Right ventricle myocardium inferior (tissue), 1 donor: ENCODE measurements at places on chromosomes 3 and 15. TPM values are rescaled to one million over a fixed set of nuclear protein-coding genes. Genes with fewer than 3 reads are reported as not detected.
A peak's percentile ranks its signal among the peaks of the same experiment; 100 is the strongest.

DNA sequence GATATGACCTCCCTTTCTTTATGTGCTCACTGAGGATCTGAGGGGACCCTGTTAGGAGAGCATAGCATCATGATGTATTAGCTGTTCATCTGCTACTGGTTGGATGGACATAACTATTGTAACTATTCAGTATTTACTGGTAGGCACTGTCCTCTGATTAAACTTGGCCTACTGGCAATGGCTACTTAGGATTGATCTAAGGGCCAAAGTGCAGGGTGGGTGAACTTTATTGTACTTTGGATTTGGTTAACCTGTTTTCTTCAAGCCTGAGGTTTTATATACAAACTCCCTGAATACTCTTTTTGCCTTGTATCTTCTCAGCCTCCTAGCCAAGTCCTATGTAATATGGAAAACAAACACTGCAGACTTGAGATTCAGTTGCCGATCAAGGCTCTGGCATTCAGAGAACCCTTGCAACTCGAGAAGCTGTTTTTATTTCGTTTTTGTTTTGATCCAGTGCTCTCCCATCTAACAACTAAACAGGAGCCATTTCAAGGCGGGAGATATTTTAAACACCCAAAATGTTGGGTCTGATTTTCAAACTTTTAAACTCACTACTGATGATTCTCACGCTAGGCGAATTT is 14.9 kb downstream of the GREM1 start:
- no peak for DNase-seq

Gene MEIS2
- 45.4 TPM for total RNA-seq

- no peak for DNase-seq
Observed at GRCh38 chr3:139044366-139045210, at the start of gene PRR23C. TSS of gene PRR23C (minus strand) at chr3:139044892. CDS start at chr3:139044620, 272 bp downstream.

GRCh38 chr15:62617741-62618140 is 424.8 kb upstream of the TPM1 start:
- DNase-seq = no peak

DNA sequence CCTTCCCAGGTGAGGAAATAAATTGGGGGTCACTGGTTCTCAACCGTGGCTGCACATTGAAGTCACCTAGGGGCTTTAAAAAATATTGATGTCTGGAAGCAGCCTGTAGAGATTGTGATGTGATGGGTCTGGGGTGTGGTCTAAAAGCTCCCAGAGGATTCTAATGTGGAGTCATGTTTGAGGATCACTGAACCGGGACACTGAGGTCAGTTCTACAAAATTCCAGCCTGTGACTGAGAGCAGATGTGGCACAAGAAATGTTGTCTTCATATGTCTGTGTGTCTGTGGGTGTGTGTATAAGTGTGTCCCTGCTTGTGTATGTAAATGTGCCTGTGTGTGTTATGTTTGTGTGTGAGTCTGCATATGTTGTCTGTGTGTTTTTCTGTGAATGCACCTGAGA is 79.9 kb downstream of the TLE3 start:
- no peak for DNase-seq

DNA sequence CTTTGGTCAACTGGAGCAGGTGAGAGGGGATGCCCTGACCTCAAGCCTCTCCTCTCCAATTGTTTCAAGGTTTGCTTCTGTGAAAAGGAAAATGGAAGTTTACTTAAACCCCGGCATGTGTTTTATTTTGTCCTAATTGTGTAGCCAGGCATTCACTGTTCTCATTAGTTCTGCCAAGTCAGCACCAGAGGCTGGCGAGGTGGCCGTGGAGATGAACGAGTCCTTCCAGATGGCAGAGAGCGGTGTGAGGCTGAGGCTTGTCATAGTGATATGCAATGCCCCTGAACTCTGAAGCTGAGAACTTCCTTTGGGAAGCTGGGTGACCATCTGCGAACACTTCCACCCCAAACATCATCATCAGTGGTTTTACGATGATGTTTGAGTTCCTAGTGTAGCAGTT is 199.6 kb downstream of the TJP1 start:
- no peak for DNase-seq

DNA sequence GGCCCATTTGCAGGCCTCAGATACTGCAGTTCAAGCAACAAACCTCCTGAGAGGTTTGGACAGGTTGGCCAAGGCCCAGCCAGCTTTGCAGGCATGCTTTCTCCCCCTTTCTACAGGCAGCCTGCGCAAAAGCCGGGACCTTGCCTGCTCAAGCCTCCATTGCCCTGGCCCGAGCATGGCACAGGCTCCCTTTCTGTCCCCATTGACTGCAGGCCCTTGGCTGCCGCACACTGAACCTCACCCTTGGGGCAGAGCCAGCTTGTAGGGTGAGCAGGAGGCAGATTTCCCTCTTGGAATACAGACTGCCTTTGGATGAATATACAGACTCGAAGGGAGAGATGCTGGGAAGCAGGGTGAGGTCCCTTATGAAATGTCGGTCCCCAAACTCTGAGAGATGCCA is 461.7 kb upstream of the PROK2 start:
- DNase-seq = peak; percentile 73

- no peak for DNase-seq
Observed at GRCh38 chr15:61243983-61244593, 15.0 kb upstream of the RORA start.

DNA sequence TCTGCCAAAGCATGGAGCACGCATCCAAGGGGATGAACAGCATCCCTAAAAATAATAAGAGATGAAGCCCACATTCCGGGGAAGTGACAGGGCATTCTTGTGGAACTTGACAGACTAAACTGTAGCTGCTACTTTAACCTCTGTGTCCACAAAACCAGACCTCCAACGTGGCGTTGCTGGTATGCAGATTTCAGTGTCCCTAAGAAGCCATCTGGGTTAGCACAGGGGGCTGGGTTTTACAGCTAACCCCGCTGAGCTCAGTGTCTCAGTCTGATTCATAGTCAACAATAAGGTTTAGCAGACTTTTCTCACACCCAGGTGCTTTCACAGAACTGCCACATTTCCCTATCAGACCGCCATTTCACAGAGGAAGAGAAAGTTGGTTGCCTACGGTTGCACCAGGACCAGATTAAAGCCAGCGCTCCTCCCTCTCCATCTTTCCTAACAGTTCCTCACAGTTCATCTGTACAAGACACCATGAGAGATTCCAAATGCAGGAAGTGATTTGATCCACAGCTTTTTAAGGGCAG is 61.6 kb upstream of the CTDSPL start:
- DNase-seq = no peak

GRCh38 chr15:38588672-38589071 is 24.1 kb upstream of the RASGRP1 start:
- no peak for DNase-seq

DNA sequence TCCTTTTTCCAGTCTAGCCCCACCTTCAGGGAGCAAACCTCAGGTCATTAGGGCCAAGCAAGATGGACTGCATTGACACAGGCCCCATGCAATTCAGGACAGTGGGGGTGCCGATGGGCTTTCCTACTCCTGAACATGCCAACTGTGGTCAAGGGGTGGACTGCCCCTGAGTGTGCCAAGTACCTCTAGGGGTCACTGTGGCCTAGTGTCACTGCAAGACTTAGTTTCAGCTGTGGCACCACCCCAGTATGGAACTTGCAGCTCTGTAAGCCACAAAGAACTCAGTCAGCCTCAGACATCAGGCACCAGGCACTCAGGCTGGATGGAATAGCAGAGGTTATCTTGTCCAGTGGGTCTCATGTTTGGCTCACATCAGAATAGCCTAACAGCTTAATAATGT is 32.3 kb downstream of the EXOG start:
- no peak for DNase-seq

Gene NOX5
- not detected for total RNA-seq

Gene CTDSPL
- 47.3 TPM for total RNA-seq

DNA sequence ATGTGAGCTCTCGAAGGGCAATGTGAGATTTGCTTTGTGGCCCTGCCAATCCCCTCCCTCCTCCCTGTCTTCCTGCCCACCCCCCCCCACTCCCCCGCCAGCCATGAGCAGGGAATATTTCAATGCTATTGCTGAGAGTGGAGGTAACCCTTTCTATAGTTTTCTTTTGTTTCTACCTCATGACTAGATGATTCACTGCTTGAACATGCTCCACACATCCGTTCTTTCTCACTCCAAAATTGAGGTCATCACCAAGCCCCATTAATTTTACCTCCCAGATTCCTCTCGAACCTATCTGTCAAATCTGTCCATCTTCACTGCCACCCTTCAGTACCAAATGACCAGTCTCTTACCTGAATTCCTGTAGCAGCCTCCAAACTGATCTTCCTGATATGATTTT is 12.2 kb downstream of the ZNF774 start:
- no peak for DNase-seq

DNA sequence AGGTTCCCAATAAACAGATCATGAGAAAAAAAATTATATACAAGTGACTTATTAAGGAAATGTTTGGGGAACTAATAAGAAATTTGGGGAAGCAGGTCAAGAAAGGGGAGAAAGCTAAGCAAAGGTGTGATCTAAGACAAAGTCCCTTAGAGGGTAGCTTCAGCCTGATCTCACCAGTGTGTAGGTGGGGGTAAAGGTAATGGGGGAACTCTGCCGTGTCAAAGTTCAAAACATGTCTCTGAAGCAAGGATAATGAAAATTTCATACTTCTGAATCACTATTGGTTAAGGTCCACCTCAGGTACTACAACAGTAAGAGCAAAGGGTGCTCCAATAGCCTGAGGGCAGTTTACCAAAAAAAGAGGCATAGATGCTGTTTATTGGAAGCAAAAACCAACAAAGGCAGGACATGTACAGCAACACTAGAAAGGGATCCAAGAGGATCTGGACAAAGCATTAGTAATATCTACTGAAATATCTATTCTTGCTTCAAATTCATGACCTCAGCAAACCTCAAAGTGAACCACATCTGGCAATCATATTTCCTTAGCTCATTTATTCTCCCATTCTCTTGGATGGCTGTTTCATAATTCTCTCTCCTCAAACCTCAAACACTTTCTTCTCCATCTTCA is 6.9 kb downstream of the ACAD11 start:
- no peak for DNase-seq

GRCh38 chr3:170423001-170423615 is 4.4 kb downstream of the CLDN11 start:
- DNase-seq = no peak

Gene GPR149
- not detected for total RNA-seq

GRCh38 chr15:76386926-76387325 is 50.4 kb downstream of the ISL2 start:
- DNase-seq = no peak
